T-helper 17 cell (primary cell): ENCODE measurements at places on chromosomes 16 and 17. TPM values are rescaled to one million over a fixed set of nuclear protein-coding genes. Genes with fewer than 3 reads are reported as not detected.

RAB37 gene
- 83.3 TPM for total RNA-seq

SYCE1L gene
- 3.8 TPM for total RNA-seq

PIMREG gene
- not detected for total RNA-seq

ARHGDIG gene
- total RNA-seq, result not detected

CD300LB gene
- total RNA-seq, result 0.34 TPM

USP6 gene
- total RNA-seq, result 0.05 TPM

KRTAP4-5 gene
- not detected for total RNA-seq

SULT1A1 gene
- 14.4 TPM for total RNA-seq

SCARF1 gene
- total RNA-seq, result 2.3 TPM

GPRC5B gene
- total RNA-seq, result 2.9 TPM

TMEM208 gene
- total RNA-seq, result 28.2 TPM

GRCh38 chr17:7063518-7064094 is 16.4 kb downstream of the CLEC10A start:
- peaks cover 20% of the 10 kb centered on the region for H3K27me3 ChIP-seq
- no peak overlapping the region for H3K4me3 ChIP-seq
- H3K27ac ChIP-seq, result no peak overlapping the region
- DNase-seq, result no peak
- H3K36me3 ChIP-seq, result peaks cover 2% of the 10 kb centered on the region

- no peak overlapping the region for H3K4me3 ChIP-seq
- peak; percentile 18 for DNase-seq
- H3K27me3 ChIP-seq, result no peaks in the 10 kb centered on the region
- H3K4me1 ChIP-seq, result peaks cover 3% of the 10 kb centered on the region
Measured at GRCh38 chr16:46673320-46674013, 15.5 kb downstream of the VPS35 start.

DNA sequence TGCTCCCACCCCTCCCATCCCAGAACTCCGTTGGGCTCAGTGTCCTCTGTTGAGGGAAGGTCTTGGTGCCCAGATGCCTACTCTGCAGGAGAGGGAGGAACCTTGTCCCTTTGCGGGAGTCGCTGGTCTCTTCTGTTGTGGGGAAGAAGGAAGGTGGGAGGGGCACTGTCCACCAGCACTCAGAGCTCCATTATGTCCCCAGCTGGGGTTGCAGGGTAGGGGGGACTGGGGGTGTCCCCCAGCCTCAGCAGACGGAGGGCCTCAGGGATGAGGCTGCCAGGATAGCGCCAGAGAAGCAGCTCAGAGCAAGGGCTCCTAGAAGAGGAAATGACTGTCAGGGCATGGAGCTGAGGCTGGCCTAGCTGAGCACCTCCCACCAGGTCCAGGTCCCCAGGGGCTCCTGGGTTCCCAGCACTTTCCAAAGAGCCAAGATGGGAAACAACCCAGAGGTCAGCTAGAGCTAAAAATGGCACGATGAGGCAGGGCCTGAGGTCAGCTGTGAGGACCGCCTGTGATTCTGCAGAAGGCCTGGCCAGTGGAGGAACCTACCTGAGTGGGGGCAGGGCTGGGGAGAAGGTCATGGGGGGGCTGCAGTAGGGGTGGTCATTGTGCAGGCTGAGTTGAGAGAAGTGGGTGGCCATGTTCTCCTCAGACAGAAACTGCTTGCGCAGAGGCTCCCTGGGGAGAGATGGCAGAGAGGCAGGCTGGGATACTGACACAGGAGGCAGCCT is 893 bp downstream of the HCFC1R1 start:
- no peaks in the 10 kb centered on the region for H3K27me3 ChIP-seq
- H3K4me3 ChIP-seq, result peak overlapping the region; percentile 90
- no peak for DNase-seq
- peak overlapping the region; percentile 86 for H3K27ac ChIP-seq
- H3K4me1 ChIP-seq, result peaks cover 34% of the 10 kb centered on the region
- no peaks in the 10 kb centered on the region for H3K36me3 ChIP-seq

DNA sequence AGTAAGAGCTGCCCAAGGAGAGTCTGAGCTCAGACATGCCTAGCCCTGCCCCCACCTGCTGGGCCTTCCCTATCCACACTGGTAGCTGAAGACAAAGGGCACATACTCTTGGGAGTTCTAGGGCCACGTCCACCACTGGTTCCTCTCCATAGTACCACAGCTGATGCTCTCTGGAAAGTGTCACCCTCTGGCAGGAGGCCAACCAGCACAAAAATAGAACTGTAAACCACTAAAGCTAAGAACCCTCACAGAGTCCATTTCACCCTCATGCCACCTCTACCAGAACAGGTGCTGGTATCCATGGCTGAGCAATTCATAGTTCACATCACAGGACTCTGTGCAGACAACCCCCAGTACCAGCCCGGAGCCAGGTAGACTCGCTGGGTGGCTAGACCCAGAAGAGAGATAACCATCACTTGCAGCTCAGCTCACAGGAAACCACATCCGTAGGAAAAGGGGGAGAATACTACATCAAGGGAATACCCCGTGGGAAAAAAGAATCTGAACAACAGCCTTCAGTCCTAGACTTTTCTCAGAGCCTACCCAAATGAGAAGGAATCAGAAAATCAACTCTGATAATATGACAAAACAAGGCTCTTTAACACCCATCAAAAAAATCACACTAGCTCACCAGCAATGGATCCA is 115.3 kb downstream of the CEP112 start:
- H3K27ac ChIP-seq, result no peak overlapping the region
- H3K36me3 ChIP-seq, result no peaks in the 10 kb centered on the region

- no peak for DNase-seq
- peak overlapping the region; percentile 83 for H3K27ac ChIP-seq
- peaks cover 14% of the 10 kb centered on the region for H3K36me3 ChIP-seq
- no peak overlapping the region for H3K4me3 ChIP-seq
- no peaks in the 10 kb centered on the region for H3K27me3 ChIP-seq
- peaks cover 8% of the 10 kb centered on the region for H3K4me1 ChIP-seq
Measured at GRCh38 chr17:80384078-80384960, 30.6 kb upstream of the ENDOV start.

DNA sequence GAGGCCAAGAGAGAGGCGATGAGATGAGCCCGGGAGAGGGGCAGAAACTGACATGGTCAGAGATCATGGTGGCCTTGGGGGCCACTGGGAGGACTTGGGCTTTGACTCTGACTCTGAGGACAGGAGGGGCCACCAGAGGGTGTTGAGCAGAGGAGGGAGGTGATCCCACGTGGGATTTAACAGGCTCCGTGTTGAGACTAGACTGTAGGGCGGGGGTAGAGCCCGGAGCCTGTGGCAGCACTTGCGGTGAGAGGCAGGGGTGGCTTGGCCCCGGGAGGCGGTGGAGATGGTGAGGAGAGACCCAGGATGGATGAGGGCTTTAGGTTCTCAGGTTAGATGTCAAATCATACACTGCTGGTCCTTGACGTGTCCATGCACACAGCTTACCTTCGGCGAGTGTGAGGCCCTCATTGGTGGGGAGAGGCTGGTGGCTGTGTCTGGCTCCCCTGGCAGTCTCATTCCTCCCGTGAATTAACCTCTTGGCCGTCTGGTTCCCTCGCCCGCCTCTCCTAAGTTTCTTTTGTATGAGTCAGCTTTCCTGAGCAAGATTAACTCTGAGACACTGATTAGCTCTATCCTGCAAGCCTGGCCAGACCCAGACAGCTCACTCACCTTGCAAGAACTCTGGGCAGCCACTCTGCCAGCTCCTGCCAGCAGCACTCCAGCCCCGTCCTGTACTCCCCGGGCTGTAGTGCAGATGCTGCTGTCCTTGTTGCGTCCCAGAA is 39.7 kb downstream of the VPS35L start:
- no peak overlapping the region for H3K4me3 ChIP-seq
- H3K27ac ChIP-seq, result peak overlapping the region; percentile 45
- DNase-seq, result no peak
- peaks cover 7% of the 10 kb centered on the region for H3K36me3 ChIP-seq
- peaks cover 2% of the 10 kb centered on the region for H3K4me1 ChIP-seq

- peaks cover 28% of the 10 kb centered on the region for H3K27me3 ChIP-seq
- H3K36me3 ChIP-seq, result no peaks in the 10 kb centered on the region
- no peak for DNase-seq
- H3K27ac ChIP-seq, result no peak overlapping the region
- H3K4me1 ChIP-seq, result no peaks in the 10 kb centered on the region
Measured at GRCh38 chr16:78001451-78002025, 20.8 kb upstream of the CLEC3A start.

DNA sequence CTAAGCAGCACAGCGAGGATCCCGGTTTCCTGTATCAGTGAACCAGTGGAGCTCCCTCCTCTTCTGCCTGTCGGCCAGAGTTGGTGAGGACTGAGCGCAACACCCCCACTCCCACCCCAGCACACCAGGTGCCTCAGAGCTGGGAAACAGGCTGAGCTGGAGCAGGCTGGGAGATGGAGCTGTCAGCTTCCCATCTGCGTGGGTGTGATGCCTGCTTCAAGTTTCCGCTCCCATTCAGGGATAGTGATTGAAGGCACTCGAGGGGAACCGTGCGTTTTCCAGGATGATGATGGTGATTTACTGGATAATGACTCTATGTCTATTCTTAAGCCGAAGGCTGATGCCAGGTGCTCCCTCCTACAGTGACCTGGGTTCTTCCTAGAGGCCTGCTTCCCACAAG is 144.5 kb downstream of the TMEM132E start:
- H3K36me3 ChIP-seq, result peaks cover 2% of the 10 kb centered on the region
- no peak overlapping the region for H3K27ac ChIP-seq
- peaks cover 5% of the 10 kb centered on the region for H3K4me1 ChIP-seq
- H3K27me3 ChIP-seq, result peaks cover 60% of the 10 kb centered on the region

- H3K4me1 ChIP-seq, result no peaks in the 10 kb centered on the region
- H3K27me3 ChIP-seq, result no peaks in the 10 kb centered on the region
- no peak for DNase-seq
- H3K4me3 ChIP-seq, result no peak overlapping the region
- H3K27ac ChIP-seq, result no peak overlapping the region
Measured at GRCh38 chr16:27779641-27780164, 229.8 kb downstream of the KATNIP start.

GRCh38 chr17:81329927-81330883 is 35.1 kb upstream of the SLC38A10 start:
- H3K27ac ChIP-seq, result no peak overlapping the region
- no peak for DNase-seq
- no peak overlapping the region for H3K4me3 ChIP-seq
- peaks cover 28% of the 10 kb centered on the region for H3K27me3 ChIP-seq

DNA sequence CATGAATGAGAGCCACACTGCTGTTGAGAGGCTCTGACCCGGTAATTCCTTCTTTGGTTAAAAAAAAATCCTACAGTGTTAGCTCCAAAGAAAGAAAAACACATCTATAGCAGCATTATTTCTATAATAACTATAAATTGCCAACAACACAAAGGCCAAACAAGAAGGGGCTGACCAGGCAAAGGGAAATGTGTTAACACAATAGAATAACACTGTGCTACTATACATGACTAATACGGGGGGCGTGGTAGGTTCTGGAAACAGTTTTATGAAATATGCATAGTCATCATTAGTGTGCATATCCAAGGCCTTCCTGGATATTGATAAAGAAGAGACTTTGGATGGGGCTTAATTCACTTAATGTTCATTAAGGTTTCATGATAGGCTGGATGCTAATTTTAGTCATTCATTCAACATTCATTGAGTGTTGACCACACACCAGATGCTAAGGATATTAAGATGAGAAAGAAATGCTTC is 50.0 kb upstream of the CCL1 start:
- no peak overlapping the region for H3K27ac ChIP-seq
- peaks cover 88% of the 10 kb centered on the region for H3K27me3 ChIP-seq
- H3K4me3 ChIP-seq, result no peak overlapping the region
- H3K4me1 ChIP-seq, result peaks cover 7% of the 10 kb centered on the region
- H3K36me3 ChIP-seq, result peaks cover 2% of the 10 kb centered on the region
- DNase-seq, result no peak

DNA sequence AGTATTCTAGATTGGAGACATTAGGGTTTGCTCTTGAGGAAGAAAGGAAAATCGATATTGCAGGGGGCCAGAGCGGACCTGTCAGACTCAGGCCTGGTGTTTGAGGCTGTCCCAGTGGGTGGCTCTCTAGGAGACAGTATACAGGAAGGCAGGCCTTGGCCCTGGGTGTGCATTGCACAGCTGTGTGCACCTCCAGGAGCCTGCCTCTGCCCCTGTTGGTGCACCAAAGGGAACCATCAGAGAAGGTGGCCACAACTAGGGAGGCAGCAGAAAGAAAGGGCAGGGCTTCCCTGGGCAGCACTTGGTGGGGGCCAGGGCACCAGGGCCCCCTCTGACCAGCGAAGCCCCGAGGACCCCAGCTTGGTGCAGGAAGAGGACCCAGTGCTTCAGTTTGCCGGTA is 188.0 kb downstream of the NTN1 start:
- peaks cover 7% of the 10 kb centered on the region for H3K27me3 ChIP-seq
- H3K4me3 ChIP-seq, result no peak overlapping the region
- H3K36me3 ChIP-seq, result no peaks in the 10 kb centered on the region
- H3K4me1 ChIP-seq, result peaks cover 8% of the 10 kb centered on the region
- no peak for DNase-seq

GRCh38 chr17:20706751-20707373 is 127.3 kb downstream of the CDRT15L2 start:
- no peaks in the 10 kb centered on the region for H3K36me3 ChIP-seq
- peak overlapping the region; percentile 9 for H3K27ac ChIP-seq
- H3K4me3 ChIP-seq, result no peak overlapping the region
- H3K4me1 ChIP-seq, result no peaks in the 10 kb centered on the region
- peaks cover 5% of the 10 kb centered on the region for H3K27me3 ChIP-seq

GRCh38 chr16:10577305-10578202 is 2.8 kb downstream of the EMP2 start:
- no peak for DNase-seq
- no peaks in the 10 kb centered on the region for H3K4me1 ChIP-seq
- no peak overlapping the region for H3K4me3 ChIP-seq
- H3K36me3 ChIP-seq, result peaks cover 2% of the 10 kb centered on the region
- H3K27me3 ChIP-seq, result peaks cover 45% of the 10 kb centered on the region

DNA sequence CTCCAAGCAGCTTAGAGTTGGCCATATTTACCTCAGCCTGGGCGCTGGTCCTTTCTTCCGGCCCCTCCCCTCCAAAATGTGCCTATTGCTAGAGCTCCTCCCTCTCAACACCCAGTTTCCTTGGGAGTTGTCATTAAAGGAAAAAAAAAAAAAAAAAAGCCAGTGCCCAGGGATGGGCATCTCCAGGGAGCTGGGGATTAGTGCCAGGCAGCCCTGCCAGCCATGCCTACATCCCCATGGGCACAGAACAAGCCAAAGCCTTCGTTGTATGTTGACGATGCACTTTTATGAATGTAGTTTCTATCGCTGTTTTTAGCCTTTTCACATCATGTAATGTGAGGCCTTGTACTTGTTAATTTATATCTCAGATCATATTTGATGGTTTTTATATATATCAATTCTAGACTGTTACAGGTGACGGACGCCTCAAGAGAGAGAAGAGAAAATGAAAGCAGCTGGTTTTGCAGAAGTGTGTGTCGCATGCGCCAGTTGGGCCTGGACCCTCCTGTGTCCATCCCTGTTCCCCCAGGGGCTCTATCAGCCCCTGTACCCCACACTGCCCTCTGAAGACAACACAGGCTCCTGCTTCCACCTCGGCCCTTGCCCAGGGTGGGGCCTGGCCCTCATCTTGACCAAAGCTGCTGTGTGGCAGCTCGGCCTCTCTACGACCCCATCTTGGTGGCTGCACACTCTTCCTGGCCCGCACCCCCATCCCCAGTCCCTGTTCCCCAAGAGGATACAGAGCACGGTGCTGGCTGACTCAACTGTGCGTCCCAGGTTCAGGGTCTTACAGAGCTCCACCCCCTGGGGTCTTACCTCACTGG is 4.8 kb downstream of the LIMD2 start:
- H3K36me3 ChIP-seq, result peaks cover 7% of the 10 kb centered on the region
- H3K27me3 ChIP-seq, result no peaks in the 10 kb centered on the region
- H3K27ac ChIP-seq, result peak overlapping the region; percentile 95
- H3K4me3 ChIP-seq, result peak overlapping the region; percentile 69
- no peak for DNase-seq
